Activated CD8-positive, alpha-beta memory T cell treated with anti-CD3 and anti-CD28 coated beads for 1 hour (primary cell): ENCODE measurements at places on chromosomes 5 and 9.

- no peak for DNase-seq
These were observed 108.0 kb upstream of the TARS1 start for GRCh38 chr5:33332804-33333203.

DNA sequence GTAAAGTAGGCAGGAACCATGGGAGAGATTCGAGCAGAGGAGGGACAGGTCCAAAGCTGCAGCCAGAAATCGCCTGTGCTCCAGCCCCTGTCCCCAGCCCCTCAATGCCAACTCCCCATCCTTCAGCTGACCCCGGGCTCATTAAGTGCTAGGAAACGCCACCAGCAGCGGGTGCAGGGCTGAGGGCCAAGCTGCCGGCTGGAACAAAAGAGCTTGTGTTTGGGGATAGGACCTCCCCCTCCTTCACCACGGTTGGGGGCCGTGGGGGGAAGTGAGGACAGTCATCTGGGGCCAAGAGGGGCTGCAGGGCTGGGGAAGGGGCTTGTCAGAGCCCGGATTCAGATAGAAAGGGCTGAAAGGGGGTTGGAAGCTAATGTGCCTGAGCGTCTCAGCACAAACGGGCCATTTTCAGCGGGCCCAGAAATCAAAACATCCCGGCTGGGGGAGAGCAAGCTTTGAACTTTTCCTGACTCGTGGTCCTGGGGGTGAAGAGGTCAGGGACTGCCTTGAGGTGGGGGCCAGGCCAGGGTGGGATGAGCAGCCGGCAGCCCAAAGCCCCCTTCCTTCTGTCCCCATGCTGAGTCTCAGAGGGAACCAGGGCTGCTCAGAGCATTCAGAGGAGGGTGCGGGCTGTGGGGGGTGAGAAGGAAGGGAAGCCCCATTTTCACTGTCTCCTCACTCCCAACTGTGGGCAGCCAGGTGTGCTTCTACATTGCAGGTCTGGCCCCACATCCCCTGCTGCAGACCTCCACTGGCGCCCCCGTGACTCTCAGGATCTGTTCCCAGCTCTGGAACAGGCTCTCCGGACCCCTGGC lies 69.4 kb upstream of the DAB2IP start:
- no peak for DNase-seq

DNA sequence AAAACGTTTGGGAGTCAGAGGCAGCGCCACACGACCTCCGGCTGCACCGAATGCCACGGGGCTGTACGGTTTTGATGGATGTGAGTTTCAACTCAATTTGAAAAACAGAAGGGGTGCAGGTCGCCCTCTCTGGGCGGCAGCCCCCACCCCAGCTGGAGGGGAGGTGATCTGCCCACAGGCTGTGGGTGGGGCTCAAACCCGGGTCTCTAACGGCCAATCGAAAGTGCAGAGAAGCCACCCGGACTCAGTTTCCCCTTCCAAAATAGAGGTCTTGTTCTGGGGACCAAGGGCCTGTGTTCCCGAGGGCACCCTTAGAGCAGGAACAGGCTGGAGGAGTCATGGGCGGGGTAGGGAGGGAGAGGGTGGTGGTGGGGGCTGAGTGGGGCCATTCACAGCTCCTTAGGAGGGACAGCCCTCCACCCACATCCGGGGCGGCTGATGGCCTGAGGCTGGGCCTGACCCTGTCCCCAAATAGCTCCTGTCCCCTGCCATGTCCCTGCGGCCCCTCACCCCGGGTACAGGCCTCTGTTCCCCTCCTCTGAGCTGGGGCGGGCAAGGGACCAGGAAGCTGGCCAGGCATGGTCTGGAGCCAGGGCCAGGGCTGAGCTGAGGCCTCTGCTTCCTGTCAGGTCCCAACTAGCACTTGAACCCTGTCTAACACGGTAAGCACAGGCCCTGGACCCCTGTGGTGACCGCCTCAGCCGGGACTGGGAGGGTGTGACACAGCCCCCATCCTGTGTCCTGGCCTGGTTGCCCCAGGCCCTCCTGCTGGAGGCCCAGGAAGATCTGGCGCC lies 22.6 kb upstream of the NOTCH1 start:
- DNase-seq, result no peak

DNA sequence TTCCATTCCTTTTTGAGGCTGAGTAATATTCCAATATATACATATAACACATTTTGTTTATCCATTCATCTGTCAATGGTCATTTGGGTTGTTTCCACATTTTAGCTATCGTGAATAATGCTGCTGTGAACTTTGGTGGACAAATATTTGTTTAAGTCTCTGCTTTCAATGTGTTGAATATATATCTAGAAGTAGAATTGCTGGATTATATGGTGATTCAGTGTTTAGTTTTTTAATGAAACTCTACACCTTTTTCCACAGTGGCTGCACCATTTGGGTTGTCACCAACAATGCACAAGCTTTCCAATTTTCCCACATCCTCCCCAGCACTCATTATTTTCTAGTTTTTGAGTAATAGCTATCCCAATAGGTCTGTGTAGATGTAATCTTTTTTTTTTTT lies 69.5 kb downstream of the ACTBL2 start:
- no peak for DNase-seq

GRCh38 chr5:112878101-112878500 lies 17.0 kb downstream of the SRP19 start:
- no peak for DNase-seq

GRCh38 chr5:14486486-14486885 lies 95.1 kb upstream of the OTULINL start:
- no peak for DNase-seq

- DNase-seq, result no peak
These were observed 10.0 kb downstream of the ZSWIM6 start for GRCh38 chr5:61342071-61342501.

GRCh38 chr9:134634176-134634575 lies 7.4 kb upstream of the COL5A1 start:
- DNase-seq, result no peak

DNA sequence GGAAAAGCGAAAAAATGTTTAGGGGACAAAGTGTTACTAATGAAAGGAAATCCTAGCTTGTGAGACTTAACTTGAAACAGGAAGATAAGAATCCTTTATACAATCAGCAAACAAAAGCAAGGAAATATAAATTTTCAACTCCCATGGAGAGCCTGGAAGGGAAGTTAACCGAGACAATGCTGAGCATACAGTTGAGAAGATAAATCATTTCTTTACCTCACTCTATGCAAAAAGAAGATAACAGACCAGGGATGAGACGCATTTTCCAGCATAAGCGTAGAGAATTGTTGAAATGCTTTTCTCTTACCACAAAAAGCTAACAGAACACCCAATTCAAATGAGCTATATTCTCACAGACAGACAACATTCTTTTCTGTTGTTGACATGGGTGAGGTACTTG lies 309.6 kb downstream of the CWC27 start:
- DNase-seq, result no peak
